ENCODE measurements at places on chromosomes 7 and 10.
A peak's percentile ranks its signal among the peaks of the same experiment; 100 is the strongest.

DNA sequence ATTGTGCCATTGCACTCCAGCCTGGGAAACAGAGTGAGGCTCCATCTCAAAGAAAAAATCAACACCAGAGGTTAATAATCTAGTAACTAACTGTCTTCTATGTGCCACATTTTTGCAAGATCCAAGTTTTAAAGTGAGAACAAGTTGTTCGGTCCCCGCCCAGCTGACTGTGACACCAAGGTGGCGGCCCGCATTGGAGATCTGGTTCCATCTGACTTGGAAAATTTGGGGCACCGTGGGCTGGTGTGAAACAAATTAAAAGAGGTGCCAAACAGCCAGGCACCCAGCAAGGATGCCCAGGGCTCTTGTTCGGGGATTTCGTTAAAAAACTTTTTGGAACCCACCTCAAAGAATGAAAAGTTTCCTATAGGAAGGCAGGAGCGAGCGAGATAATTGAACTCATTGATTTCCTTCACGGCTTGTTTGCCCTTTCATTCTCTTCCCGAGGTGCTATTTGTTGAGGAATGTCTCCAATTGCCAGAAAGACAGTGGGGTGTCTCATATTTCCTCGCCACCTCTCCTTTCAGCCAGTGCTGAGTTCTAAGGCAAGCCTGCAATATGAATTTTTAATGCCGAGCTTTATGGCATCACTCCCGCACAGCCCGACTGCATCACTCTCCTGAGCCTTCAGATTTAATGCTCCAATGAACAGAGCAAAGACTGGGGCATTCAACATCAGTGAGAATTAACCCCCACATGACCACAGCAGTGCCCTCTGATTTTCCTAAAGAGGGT, 156.9 kb upstream of the SH2B2 start:
- no peak for DNase-seq

GRCh38 chr7:131950758-131951157, 394.3 kb upstream of the PODXL start:
- no peak for DNase-seq

- no peak for DNase-seq
Measured at GRCh38 chr7:105227391-105227790, 161.3 kb downstream of the SRPK2 start.

DNA sequence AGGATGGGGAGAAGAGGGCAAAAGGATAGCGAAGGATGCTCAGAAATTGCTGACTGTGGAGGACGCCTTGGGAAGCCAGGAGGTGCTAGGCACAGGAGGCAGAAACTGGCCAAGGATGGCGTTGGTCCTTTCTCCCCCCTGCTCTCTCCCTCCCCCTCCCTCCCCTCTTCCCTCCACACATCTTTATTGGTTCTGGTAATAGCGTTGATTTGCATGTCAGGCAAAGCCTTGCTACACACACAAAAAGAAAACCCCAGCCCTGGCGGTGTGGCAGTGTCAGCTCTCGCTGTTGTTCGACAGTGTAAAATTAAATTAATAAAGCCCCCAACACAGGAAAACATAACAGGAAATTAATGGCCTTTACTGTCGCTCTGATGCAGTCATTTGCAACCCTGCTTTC, 47.2 kb downstream of the PAX2 start:
- DNase-seq: no peak

- DNase-seq: no peak
Measured at GRCh38 chr7:1866601-1867000, 196.5 kb downstream of the ELFN1 start.

- no peak for DNase-seq
Measured at GRCh38 chr10:35731828-35732227, 89.7 kb upstream of the FZD8 start.

DNA sequence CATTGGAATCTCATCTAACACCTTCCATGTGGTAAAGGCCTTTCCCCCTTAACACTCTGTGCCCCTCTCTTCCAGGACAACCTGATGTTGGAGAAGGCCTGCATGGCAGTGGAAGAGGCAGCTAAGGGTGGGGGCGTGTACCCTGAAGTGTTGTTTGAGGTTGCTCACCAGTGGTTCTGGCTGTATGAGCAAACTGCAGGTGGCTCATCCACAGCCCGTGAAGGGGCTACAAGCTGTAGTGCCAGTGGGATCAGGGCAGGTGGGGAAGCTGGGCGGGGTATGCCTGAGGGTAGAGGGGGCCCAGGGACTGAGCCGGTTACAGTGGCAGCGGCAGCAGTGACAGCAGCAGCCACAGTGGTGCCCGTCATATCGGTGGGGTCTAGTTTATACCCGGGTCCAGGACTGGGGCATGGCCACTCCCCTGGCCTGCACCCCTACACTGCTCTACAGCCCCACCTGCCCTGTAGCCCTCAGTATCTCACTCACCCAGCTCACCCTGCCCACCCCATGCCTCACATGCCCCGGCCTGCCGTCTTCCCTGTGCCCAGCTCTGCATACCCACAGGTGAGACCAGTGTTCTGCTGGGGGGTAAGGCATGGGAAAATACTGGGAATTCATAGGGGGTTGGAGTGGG, 12.4 kb downstream of the NDST2 start:
- no peak for DNase-seq

- no peak for DNase-seq
Measured at GRCh38 chr10:43574906-43575305, 490 bp upstream of the ZNF239 start.

- DNase-seq: no peak
Measured at GRCh38 chr10:35208949-35209613, 82.4 kb downstream of the CREM start.

DNA sequence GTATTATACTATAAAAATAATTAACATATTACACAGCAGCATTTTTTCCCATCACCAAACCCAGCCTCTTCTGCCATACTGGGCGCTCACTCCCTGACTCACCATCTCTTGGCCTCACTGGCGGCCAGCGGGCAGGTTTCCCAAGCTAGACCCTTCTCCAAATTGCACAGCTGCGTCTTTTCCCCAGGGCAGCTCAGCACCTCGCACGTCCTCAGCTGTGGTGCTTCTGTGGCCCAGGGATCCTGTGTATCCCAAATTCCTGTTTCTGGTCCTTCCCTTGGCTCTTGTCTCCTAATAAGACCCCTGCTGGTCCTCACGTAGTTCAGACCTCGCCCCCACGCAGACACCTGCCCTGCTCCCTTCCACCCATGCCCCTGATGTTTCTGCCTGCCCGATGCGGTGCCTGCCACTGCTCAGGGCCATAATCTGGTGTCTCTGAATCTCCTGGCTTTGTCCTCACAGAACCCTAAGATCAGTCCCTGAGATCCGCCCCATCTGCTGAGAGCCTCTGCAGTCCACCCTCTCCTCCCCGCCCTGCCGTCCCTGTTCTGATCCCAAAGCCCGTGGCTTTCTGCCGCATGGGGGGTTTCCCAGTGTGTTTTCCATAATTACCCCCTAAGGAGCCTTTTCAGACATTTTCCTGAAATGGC, 290.1 kb downstream of the TCERG1L start:
- no peak for DNase-seq

- DNase-seq: no peak
Measured at GRCh38 chr7:94222516-94222915, 172.2 kb upstream of the COL1A2 start.

DNA sequence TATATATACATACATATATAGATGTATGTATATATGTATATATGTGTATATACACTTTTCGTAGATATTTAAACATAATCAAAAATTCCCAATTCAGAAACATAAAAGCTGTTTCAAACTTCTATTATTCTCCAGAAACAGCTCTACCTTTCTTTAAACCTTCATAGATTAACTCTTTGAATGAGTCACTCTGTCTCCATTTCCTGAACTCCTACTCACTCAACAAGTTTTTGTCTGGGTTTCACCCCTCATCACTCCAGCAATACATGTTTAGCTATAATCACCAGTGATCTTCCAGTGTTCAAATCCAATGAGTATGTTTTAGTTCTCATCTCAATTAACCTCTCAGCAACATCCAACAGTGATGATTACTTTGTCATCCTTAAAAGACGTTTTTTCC, 9.6 kb downstream of the DGKB start:
- DNase-seq: no peak

- DNase-seq: peak; percentile 8
Measured at GRCh38 chr10:18793951-18794350, 134.7 kb downstream of the ARL5B start.

- peak; percentile 88 for DNase-seq
Measured at GRCh38 chr7:141844256-141844655, 3.0 kb upstream of the PRSS37 start.

DNA sequence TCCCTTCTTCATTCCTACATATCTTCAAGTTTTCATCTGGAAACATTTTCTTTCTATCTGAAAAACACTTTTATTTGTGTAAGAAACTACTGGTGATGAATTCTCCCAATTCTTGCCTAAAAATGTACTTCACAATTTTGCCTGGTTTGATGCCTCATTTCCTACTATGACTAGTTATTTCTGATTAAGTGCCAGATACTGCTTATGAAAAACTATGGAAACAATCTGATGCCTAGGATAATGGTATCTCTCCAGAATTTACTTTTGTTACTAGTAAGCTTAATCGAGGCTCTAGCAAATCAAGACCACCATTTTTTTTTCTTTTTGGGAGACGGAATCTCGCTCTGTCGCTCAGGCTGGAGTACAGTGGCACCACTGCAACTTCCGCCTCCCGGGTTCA, 31.3 kb downstream of the CACUL1 start:
- DNase-seq: no peak

DNA sequence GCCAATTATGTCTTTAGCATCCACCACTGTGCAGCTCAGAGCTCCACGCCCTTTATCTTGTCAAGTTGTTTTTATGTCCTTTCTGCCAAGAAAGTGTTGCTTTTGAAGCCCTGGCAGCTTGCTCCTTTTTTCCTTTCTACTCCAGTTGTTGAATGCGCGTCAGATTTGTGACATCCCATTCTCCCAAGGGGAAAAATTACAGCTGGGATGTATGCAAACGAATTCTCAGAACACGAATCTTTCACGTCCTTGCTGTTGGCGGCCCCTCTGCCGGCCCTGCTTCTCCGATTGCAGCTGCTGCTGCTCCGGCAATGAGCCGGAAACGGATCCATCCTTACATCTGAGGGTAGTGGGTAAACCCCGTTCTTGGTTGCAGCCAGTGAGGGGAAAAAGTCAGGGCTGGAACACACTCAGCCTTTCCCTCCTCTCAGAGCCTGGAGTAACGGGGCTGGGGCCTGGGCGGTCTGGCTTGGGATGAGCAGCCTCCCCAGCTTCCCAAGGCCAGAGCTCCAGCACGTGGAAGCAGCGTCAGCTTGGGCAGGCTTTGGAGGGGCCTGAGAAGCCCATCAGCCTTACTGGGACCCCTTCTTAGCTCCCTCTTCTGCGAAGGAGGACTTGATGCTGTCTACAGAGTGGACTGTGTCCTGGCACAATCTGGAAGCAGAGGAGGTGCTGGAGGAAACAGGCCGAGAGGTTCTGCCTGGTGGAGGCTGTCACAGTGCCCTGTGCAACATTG, 79.0 kb upstream of the CHST15 start:
- no peak for DNase-seq

DNA sequence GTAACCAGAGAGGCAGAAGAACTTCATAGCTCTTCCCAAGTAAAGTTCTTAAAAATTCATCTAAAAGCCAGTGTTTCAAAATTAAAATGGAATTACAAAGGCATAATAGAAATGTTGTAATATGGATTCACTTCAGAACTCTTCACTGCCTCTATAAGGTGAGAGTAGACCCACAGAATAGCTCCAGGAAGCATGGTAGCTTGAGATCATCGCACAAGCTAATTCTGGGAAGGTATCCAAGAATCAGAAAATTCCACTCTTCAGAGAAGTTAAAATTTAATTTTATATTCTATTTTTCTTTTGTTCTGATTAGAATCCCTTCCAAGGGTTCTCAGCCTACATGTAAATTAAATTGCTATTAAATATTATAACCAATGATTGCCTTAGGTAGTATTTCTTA, 1.5 kb upstream of the DHX32 start:
- no peak for DNase-seq

DNA sequence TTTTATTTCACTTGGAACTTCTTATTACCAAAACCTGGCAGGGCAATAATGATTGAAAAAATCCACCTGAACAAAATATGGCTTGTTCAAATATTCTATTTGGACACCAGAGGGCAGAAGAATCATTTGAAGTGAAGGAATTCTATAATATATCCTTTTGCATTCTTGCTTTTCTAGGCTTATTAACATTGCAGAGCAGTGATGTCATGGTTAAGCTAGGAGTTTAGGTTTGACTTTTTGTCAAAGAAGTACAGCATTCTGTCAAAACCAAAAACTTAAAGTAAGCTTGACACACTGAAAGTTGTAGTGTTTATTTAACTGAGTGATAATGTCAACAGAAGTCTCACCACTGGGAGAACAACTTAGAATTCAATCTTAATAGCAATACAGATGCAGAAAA, 156.0 kb downstream of the SEMA3D start:
- DNase-seq: no peak

GRCh38 chr7:101744588-101744987, 72.8 kb upstream of the CUX1 start:
- DNase-seq: no peak

DNA sequence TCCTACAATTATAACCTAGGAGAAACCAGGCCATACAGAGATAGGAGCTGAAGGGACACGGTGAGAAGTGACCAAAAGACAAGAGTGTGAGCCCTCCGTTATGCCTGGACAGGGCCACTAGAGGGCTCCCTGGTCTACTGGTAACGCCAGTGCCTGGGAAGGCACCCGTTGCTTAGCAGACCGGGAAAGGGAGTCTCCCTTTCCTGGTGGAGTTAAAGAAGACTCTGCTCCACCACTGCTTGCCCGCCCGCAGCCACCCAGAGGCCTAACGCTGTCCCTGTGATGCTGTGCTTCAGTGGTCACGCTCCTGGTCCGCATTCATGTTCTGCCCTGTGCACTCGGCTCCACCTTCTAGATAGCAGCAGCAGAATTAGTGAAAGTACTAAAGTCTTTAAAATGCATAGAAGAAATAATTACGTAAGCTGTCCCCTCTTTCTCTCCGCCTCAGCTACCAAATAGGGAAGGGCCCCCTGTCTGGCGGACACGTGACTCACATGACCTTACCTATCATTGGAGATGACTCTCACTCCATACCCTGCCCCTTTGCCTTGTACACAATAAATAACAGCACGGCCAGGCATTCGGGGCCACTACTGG, 34.8 kb downstream of the GRID2IP start:
- DNase-seq: peak; percentile 90

DNA sequence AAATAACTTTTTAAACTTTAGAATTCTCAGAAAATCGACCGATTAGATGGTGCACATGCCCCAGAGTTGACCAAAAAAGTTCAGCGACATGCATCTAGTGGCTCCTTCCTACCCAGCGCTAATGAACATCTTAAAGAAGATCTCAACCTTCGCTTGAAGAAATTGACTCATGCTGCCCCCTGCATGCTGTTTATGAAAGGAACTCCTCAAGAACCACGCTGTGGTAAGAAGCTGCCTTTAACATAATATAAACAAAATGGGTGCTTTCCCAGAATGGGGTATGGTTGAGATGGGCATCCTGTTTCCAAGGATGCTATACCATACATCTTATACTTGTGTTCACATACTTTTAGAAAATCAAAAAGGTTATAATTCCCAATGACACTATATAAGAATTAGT, 24.6 kb downstream of the GLRX3 start:
- DNase-seq: no peak
